ENCODE measurements at places on chromosomes 16 and 17.
A peak's percentile ranks its signal among the peaks of the same experiment; 100 is the strongest.

- DNase-seq = no peak
These were observed 1.8 kb upstream of the TENT4B start for GRCh38 chr16:50151322-50151721.

- DNase-seq = no peak
These were observed 3.6 kb downstream of the LITAF start for GRCh38 chr16:11583166-11583565.

DNA sequence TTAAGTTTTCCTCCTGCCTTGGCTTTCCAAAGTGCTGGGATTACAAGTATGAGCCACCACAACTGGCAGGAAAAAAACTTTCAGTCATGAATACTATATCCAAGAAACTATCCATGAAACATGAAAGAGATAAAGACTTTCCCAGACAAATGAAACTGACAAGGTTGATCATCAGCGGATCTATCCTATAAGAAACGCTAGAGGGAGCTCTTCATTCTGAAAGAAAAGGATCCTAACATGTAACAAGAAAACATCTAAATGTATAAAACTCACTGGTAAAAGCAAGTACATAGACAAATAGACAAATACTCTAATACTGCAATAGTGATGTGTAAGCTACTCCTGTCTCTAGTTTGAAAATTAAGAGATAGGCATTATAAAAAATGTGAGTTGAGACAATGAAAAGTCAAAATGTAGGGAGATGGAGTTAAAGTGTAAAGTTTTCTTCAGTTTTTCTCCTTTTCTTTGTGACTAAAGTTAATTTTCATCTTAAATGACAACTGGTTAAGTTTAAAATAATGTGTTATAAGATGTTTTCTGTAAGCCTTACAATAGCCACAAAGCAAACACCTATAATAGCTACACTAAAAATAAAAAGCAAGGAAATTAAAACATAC is 79.6 kb upstream of the TEKT1 start:
- DNase-seq = no peak

DNA sequence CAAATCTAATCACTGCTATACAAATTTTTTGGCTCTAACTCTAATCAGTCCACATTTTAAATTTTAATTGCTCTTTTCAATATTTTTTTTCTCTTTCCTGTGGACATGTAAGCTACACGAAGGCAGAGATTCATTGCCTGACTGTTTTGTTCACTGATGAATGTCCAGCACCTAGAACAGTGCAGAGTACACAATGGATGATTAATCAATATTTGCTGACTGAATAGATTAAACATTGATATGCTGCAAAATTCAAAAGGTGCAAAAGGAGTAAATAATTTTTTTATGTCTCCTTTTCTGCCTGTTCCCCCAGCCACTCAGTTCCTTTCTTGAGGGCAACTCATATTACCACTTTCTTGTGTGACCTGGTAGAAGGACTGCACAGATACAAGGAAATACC is 32.8 kb downstream of the SCNN1B start:
- no peak for DNase-seq

- no peak for DNase-seq
These were observed 13.2 kb downstream of the NAGPA start for GRCh38 chr16:5020551-5020950.

DNA sequence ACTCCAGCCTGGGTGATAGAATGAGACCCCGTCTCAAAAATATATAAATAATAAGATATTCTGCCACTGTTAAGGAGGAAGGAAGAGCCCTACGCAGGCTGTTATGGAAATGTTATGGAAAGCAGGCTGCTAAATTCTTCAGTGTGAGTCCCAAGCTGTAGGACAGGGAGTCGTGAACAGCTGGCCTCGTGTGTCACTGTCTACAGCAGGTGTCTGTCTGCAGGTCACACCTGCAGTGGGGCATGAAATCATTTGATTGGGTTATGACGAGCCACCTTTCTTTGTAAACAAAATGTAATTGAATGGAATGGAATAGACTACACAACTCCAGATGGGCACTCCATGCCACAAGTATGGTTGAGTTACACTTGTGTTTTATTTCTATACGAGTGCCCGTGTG is 15.6 kb upstream of the LITAF start:
- no peak for DNase-seq

DNA sequence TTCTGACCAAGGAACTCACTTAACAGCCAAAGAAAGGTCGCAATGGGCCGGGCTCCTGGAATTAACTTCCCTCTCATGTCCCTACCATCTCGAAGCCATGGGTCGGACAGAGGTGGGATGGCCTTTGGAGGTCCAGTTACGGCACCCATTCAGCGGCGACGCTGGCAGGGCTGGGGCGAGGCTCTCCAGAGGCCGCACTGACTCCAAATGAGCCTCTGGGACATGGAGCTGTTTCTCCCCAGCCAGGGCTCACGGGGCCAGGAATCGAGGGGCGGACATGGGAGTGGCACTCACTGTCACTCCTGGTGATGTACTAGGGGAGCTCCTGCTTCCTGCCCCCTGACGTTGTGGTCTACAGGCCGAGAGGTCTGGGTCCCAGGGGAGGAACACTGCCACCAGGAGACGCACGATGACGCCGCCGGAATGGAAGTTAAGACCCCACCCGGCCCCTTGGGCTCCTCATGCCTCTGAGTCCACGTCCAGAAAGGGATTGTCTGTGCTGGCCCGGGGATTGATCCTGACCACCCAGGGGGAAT is 60.7 kb upstream of the METRNL start:
- DNase-seq = no peak

GRCh38 chr17:63190821-63191370 is 224.9 kb downstream of the TANC2 start:
- no peak for DNase-seq

GRCh38 chr17:77281122-77281903 is 140.5 kb downstream of the SEC14L1 start:
- peak; percentile 52 for DNase-seq

DNA sequence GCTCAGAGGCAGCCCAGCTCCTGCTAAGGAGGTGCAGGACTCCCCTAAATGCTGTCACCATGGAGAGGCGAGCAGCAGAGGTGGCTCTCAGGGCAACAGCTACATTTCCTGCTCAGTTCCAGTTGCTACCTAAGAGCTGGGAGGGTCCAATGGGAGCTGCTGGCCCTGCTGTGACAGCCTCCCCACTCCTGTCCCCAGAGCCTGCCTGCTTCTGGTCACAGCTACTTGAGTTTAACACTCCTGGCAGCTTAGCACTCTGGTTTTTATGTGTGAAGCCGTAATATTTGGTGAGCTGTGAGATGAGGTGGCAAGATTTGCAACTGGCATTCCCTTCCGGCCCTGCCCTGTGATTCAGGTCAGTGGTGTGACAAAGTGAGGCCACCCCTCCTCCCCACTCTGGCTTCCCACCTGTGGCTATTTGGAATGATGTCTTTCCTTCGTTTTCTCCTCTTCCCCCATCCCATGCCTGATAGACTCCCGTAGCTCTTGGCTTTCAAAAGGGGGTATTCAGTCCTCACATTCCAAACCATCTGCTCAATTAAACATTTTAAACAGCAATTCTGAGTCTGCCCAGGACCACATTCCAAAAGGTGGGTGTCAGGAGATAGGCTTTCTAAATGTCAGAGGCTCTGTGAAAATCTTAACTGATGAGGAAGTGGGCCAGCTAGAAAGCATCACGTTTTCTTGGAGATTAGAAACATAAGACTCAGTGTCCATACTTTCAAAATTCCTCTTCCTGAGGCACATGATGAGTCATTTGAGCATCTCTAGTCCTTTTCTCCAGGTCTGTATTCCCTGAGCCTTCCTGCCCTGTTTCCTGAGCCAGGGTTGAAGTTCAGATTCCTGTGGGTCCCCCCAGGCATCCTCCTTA is 42.6 kb upstream of the SKAP1 start:
- no peak for DNase-seq

DNA sequence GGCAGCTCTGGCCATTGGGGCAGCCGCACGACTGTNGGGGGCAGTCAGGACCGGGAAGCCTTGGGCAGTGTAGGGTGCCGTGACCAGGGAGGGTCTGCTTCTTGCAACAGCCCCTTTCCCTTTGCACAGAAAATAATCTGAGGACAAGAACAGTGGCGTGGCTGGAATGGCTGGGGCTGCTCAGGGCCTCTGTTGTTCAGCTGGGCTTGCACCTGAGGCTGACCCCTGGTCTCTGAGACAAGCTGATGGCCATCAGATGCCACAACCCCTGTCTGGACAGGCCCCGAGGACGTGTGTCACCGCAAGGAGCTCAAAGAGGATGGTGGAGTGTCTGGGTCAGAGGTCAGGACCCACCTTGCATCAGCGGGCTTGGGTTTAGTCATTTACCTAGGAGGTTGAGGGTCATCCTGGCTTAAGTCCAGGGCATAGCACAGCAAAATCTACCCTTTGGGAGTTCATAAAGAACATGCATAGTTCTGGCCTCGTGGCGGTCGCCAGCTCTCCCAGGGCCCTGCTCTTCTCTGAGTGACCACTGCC is 46.9 kb downstream of the METRNL start:
- DNase-seq = no peak

GRCh38 chr17:80984749-80985148 is 6.9 kb upstream of the CHMP6 start:
- DNase-seq = no peak
